ENCODE measurements at places on chromosomes 5 and 9.

DNA sequence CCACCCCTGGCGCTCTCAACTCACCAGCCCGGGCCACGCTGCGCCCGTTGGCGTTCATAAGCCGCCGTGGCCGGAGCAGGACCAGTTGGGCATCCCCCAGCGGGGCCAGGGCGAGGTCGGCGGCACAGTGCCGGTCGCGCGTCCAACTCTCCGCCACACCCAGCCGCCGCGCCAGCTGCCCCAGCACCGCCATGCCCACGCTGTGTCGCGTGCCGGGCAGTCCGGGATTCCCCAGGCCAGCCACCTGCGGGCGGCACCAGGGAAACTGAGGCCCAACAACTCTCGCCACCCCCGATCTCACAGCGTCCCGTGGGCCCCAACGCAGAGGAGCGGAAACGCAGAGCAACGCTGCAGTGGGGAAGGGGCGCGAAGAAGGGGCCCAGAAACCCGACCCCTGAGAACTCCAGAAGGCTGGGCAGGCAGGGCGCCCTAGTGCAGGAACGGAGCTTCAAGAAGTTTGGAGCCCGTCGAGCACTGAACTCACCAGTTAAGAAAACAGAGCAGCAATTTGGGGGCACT is 453 bp downstream of the PTRH1 start:
- DNase-seq = no peak

GRCh38 chr9:91255327-91255726 is 106.4 kb downstream of the AUH start:
- no peak for DNase-seq

GRCh38 chr5:125014202-125014601 is 267.8 kb upstream of the ZNF608 start:
- no peak for DNase-seq

DNA sequence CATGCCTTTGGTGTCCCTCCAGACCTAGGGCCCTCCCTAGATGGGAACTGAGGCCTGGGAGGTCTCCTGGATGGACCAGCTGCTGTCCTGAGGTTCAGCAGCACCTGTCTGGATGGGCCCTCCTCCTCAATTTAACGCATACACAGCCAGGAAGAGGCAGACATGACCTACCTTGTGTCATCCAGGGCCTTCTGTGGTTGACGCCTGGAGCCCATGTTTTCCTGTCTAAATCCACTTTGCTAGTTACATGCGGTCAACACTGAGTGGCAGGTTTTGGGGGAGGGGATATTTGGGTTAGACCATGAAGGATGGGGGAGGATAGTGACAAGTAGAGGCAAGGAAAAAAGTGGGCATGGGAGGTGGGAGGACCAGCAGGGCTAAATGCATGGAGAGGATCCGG is 3.1 kb upstream of the STC2 start:
- DNase-seq = no peak

GRCh38 chr5:124976086-124976485 is 229.6 kb upstream of the ZNF608 start:
- DNase-seq = no peak

GRCh38 chr5:98927242-98927988 is 1.4 kb downstream of the CHD1 start:
- DNase-seq = peak; percentile 33

- no peak for DNase-seq
Measured at GRCh38 chr9:119959846-119960545, 590.8 kb upstream of the BRINP1 start.

DNA sequence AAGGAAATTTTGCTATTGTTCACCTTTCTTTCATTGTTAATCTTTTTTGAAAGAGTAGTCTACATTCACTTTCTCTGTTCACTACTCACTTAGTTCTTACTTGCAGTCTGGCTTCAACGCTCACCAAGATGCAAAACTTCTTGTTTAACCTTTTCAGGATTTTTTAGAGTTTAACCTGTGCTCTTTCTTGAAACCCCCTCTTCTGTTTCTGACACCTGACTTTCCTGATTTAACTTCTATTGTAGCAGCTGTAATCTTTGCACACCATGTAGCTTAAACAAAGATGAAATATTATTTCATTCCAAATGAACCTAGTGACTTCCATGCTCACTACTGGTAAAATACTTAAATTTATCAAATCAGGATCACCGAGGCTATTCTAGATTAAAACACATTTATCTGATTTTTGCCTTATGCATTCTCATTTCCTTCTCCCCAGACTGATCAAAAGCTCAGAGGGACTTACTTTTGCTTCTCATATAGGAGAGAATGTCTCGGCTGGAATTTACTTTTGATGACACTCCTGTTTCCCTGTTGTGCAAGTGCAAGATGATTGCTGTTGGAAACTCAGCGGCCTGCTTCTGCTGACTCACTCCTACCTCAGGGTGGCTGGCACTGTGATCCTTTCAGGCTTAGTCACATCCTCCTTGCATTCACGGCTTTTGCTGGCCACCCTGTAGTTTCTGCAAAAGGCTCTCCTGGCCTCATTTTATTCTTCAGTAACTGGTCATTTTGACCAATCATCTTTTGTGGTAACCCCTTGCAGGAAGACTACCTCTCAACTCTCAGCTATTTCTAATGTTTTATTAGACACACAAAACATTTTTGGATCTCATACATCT is 109.3 kb upstream of the IFNE start:
- DNase-seq = no peak

GRCh38 chr5:82657033-82657699 is 379.0 kb upstream of the RPS23 start:
- DNase-seq = no peak

DNA sequence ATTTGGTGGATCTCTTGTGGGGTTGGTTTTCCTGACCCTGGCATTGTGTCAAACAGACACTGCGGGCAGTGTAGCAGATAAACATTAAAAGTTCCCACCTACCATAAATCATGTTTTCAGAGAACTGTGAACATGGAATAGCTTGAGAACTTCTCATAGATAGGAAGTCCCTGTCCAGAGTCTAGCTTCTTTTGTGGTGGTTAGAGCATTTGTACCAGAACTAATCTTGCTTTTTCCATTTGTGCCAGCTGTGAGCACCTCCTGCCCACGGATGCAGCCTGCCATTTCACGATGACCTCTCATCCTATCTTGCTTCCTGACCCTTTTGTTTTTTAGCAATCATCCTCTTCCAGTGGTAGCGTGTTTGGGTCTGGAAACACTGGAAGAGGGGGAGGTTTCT is 61.4 kb downstream of the FAM78A start:
- DNase-seq = no peak

- no peak for DNase-seq
Measured at GRCh38 chr5:93378073-93378472, 202.9 kb downstream of the NR2F1-AS1 start.

GRCh38 chr9:94210616-94211603 is 48.2 kb upstream of the ZNF169 start:
- DNase-seq = no peak

DNA sequence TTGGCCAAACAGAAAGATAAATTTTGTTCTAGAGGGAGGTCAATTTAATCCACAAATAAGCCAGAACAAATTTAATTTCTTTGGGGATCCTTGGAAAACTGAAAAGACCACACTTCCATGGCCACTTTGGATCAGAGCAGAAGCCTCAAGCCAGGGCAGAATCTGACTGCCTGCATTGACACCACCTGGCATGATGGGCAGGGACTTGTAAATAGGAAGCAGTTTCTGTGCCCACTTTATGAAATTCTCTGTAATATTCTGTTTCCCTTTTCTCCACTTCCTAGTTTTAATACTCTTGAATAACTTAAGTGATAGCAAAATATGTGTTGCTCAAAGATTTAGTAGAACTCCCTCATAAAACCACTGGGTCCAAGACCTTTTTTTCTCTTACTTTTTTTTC is 6.7 kb upstream of the TMEM252 start:
- DNase-seq = no peak

DNA sequence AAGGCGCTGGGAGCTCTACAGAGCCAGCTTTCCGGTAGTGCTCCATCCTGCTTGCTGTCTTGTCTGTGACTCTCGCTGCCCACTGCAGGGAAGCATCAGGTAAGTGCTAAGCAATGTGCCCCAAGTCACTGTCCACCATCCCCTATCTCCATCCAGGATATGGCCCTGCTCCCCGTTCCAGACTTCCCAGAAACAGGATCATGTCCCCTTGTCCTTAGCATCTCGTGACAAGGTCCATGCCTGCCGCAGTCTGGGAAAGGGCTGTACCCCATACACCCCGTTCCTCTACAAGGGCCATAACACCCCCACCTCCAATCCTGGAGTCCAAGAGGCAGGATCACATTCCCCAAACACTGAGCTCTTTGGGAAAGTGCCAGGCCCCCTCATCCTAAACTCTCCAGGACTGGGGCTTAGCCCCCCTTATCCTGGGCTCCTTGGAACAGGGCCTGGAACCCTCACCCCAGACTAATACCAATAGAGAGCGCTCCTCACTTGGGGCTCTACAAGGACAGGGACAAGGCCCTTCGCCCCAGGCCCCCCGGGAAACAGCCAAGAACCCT is 566 bp downstream of the RPP25L start:
- no peak for DNase-seq

- peak; percentile 82 for DNase-seq
Measured at GRCh38 chr5:176817369-176817840, 7.0 kb downstream of the UNC5A start.

DNA sequence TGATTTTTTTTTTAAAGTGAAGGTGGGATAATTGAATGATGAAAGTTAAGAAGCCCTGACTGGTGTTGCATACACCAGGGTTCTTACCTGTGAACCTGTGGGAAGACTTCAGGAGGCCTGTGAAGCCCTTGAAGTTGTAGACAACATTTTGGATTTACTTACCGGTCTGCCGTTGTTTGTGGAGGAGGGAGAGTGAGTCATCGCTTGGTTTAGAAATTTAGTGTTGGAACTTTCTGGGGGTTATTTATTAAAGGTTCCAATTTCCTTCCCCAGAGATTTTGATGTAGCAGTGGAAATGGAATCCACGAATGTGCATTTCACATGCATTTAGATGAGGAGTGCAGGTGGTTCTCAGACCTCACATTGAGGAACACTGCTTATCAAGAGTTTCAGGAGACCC is 49.6 kb downstream of the ARHGAP26 start:
- DNase-seq = no peak

GRCh38 chr5:22070186-22070728 is 782.9 kb downstream of the CDH12 start:
- peak; percentile 96 for DNase-seq

DNA sequence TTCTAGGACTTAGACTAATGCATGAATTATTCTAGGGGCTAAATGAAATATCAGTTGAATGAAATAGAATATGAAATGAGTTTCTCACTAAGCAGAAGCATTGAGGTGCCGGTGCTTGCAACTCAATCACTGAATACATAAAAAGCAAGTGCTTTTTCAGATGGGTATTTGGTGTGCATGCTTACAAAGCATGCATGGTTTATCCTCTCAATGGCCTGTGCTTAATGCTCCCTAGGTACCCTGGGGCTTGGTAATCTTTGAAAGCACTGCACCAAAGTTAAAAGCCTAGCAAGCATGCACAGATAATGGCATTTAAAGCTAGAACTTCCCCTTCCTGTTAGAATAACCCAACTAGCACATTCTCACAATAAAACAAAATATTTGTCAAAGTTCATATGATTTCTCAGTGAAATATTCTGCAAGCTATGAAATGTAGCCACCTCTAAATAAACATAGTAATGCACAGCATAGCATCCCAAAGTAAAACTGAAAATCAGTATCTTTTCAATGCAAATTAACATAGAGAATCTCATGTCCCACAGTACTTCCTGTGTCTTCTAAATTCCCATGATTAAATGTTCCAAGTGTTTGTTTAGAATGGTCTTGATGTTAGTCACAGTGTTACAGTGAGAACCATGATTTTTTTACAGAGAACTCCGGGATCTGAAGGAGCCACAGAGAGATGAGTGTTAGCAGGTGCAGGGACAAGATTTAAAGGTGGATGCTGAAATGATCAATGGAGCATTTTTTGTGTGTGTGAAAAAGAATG is 143.4 kb upstream of the CDH6 start:
- peak; percentile 31 for DNase-seq

DNA sequence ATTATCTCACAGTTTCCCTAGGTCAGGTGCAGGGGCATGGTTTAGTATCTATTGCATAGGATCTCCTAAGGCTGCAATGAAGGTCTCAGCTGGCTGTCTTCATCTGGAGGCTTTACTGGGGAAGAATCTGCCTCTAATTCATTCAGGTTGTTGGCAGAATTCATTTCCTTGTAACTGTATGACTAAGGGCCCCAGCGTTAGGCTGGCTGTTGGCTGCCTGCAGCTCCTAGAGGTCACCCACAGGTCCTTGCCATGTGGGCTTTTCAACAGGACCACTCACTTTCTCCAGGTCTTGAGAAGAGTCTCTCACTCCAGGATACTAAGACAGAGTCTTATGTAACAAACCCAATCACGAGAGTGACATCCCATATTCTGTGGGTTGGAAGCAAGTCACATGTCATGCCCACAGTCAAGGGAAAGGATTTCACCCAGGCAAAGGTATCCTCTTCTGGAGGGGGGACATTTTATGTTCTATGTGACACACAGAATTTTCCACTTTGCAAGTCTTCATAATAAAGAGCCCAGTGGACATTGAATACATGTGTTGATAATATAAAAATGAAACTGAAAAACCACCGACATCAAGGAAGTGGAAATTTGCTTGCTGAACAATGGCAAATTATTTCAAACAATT is 38.2 kb downstream of the HMHB1 start:
- no peak for DNase-seq

DNA sequence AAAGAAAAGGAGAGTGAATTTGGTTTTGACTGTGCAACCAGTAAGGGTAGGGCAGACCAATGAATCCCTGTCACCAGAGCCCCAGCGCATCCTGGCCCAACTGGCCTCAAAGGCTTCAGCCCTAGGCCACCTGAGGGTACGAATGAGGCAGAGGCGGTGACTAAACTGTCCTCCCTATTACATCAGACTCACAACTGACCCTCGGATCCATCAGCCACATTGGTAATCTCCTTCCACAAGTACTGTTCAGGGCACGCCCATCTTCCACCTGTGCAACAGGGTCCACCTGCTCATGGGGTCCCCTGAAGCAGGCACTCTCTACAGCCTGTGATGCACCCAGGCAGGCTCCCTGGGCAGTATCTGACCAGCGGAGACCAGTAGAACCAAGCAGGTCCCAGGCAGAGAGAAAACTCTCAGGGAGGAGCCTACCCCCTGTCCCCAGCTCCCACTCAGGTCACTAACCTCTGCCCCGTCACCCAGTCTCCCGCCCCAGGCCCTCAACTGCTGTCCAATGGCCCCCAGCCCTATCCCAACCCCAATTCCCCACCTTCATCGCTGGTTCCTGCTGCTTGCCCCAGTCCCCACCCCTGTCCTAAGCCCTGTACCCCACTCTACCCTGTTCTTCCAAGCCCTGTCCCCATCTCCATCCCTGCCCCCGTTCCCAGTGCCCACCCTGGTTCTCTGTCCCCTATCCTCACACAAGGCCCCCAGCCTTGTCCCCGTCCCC is 904 bp downstream of the EDF1 start:
- DNase-seq = no peak

- DNase-seq = no peak
Measured at GRCh38 chr5:150227606-150228273, 37.9 kb downstream of the SLC6A7 start.

DNA sequence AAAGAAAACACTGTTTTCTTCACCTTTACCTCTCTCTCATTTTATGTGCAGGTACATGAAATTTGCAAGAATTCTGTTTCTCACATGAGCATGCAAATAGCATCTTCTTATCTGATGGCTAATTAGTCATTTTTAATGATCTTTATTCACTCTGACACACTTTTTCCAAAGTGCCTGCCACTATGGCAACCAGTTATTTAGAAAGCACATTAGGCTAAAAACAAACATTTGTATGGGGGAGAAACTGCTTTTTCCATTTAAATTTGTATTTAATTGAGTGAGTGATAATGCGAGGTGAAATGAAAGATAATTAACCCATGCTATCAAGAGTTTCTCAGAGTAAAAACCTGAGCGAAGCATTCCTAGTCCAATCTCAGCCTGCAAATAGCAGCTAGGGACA is 365.0 kb downstream of the MAT2B start:
- no peak for DNase-seq

- DNase-seq = no peak
Measured at GRCh38 chr9:127595611-127596010, 16.5 kb upstream of the STXBP1 start.

All from NCI-H2081 (cell line).